ENCODE measurements at places on chromosomes 2 and 18. TPM values are rescaled to one million over a fixed set of nuclear protein-coding genes. Genes with fewer than 3 reads are reported as not detected.

ALPP gene
- not detected for total RNA-seq

SULT1C4 gene
- total RNA-seq: 4.5 TPM

CYTIP gene
- 10.6 TPM for total RNA-seq

C2orf92 gene
- 3.2 TPM for total RNA-seq

SH3YL1 gene
- total RNA-seq: 31.4 TPM

Measured in gastroesophageal sphincter (tissue), 4 donors.